Stimulated activated CD8-positive, alpha-beta memory T cell treated with anti-CD3 and anti-CD28 coated beads, Interleukin-2, amount 100 ng/mL, for 1 hour (primary cell): ENCODE measurements at places on chromosomes 12 and 14.

GRCh38 chr12:43294916-43295315 lies 257.1 kb downstream of the ADAMTS20 start:
- no peak for DNase-seq

GRCh38 chr14:102028733-102029132 lies 58.1 kb downstream of the HSP90AA1 start:
- no peak for DNase-seq

- no peak for DNase-seq
Measured at GRCh38 chr14:99853206-99853605, 60.0 kb downstream of the EML1 start.

DNA sequence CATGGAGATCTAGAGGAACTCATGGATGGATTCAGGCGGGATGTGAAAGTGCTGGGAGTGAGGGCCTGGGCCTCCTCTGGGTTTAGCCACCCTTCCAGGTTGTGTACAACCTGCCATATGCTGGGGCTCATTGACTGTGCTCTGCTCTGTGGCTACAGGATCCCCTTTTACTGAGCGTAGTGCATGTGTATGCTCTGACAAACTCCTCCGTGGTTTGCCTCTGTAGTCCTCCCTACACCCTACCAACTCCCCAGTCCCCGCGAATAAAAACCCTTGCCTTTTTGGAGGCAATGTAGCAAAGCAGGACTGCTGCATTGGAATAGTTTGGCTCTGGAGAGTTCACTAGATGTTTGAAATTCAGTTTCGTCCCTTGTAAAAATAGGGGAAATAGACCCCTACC lies 17.4 kb downstream of the JDP2 start:
- DNase-seq = no peak

GRCh38 chr14:89399594-89400068 lies 17.4 kb downstream of the FOXN3 start:
- no peak for DNase-seq

- DNase-seq = no peak
Measured at GRCh38 chr12:24069532-24070395, 120.3 kb upstream of the SOX5 start.

DNA sequence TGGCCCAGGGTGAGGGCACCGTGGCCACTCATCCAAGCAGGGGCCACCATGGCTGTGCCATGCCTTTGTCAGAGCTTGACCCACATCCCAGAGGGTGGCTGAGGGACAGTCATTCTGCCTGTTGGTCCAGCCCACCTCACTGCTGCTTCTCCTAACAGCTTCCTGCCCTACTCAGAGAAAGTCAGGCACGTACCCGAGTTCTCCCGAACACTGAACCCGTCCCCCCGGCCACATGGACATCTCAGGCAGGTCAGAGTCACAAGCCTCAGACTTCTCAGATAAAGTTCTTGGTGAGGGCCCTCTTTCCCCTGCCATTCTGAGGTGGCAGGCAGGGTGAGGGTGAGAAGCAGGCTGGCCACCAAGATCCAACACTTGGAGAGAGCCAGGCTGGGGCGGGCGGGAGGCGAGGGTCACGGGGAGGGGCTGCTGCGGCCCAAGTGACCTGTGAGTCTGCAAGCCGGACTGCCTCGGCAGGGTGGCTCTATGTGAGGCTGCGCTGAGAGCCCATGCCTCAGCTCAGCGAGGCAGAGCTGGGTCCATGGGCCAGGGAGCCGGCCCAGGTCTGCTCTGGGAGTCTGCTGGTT lies 317.8 kb downstream of the TMEM121 start:
- no peak for DNase-seq

GRCh38 chr14:20436363-20436755 lies 393 bp upstream of the KLHL33 start:
- DNase-seq = no peak
